HepG2 (cell line): ENCODE measurements at places on chromosomes 5 and 9.
A peak's percentile ranks its signal among the peaks of the same experiment; 100 is the strongest.

DNA sequence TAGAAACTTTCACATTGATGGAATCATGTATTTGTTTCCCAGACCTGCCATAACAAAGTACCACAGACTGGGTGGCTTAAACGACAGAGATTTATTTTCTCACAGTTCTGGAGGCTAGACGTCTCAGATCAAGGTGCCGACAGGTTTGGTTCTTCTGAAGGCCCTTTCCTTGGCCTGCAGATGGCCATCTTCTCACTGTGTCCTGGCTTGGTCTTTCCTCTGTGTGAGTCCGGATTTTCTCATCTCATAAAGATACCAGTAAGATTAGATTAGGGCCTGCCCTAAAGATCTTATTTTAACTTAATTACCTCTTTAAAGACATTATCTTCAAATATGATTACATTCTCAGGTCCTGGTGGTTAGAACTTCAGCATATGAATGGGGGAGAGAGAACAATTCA is 5.8 kb downstream of the USP20 start:
- DNase-seq: no peak

- DNase-seq: no peak
Measured at GRCh38 chr9:32525709-32526030, 326 bp downstream of the RIGI start.

GRCh38 chr5:83911367-83911919 is 190.8 kb upstream of the HAPLN1 start:
- DNase-seq: no peak

DNA sequence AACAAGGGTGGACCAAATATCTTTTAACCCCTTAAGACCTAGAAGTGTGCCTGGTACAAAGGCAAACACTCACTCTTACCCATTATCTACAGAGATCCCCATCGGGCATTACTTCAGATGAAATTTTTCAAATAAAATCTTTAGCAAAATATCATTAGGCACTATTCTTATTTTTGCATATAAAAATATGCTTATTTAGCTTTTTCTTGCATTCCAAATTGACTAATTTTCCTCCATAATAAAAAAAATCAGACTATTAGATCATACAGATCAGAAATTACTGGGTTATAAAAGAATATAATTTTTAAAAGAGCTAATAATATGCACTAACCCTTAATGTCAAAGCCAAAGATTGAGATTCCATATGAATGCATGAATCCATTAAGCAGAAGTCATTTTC is 178.7 kb upstream of the SLC30A5 start:
- no peak for DNase-seq

DNA sequence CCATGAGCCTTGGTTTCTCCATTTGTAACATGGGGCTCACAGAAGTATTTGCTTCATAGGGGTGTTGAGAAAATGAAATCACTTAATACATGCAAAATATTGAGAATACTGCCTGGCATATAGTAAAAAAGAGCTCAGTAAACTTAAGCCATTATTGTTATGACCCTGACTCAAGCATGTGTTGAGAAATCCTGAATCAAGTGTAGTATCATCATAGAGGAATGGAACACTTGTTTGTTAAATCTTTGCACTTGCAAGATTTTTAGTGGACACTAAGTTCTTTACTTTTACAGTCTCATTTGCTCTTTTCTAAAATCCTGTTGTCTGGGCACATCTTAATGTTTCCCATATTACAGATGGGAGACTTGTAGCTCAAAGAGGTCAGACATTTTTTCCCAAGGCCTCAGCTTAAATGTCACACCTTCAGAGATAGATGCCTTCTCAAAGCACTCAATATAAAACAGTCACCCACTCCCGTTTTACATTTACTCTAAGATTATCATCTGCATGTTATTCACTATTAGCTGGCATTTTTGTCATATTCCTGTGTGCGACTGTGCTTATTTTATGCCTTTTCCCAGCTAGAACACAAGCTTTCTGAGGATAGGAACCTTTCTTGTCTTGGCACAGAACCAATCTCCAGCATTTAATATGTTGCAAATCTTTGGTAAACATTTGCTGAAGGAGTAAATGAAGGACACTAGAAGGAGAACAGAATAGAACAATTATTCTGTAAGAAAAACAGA is 250.0 kb upstream of the TNC start:
- DNase-seq: no peak

DNA sequence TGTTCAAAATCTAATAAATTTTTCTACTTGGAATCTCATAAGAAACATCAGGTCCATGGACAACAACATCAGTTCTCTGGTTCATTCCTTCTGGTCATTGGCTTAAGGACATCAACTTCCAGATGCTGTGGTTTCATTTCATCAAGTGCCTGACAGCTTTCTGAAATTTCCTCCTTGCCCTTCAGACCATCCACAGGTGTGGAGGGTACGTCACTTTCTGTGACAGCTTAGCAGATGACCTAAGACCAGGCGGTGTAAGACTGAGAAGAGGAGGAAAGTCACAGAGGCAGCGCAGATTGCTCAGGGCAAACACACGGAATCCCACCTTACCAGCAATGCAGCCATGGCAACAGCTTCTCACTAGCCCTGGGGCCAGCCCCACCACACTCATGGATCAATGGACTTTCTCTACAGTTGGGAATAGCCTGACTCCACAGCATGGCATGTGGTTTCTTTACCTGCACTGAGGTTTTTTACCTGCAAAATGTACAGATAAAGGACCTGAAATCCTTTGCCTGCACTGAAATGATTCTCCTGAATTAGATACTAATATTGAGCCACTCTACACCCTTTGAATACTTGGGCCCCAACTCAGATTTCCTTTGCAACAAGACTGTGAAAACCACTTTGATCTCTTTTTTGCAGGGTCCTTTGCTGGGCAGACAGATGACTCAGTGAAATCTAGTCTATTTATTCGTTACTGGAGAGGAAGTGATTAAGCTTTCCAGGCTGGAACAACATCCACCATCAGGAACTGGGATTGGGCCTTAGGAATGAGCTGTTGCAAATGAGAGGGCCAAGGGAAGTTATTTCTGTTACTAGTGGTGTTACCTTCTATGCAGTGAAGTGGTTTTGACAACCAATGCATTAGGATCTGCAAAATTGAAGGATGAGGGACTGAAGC is 26.9 kb downstream of the TICAM2 start:
- DNase-seq: peak; percentile 2
